ENCODE measurements at places on chromosomes 16 and 17. TPM values are rescaled to one million over a fixed set of nuclear protein-coding genes. Genes with fewer than 3 reads are reported as not detected.

- no peak for DNase-seq
Measured at GRCh38 chr16:64580558-64580957, 541.3 kb downstream of the CDH11 start.

DNA sequence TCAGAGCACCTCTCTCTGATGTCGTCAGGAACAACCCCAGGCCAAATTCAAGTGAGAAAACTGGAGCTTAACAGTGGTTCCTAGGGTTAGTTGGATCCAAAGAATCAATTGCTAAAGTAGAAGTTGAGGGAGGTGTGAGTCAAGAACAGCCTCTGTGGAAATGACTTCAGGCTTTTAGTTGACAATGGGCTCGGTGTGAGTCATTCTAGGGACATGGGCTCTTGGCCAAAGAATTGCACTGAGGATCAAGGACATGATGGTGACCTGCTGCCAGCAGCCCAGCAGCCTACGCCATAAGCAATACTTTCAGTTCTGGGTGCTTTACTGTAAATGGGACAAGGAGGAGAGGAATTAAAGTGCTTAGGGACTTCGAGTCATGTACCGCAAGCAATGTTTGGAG is 32.1 kb upstream of the SMURF2 start:
- DNase-seq: peak; percentile 87

- DNase-seq: peak; percentile 84
Measured at GRCh38 chr17:78013683-78014467, 55.4 kb downstream of the TNRC6C start.

CORO6 gene
- total RNA-seq: 0.25 TPM

GRCh38 chr16:4537376-4538343 is 913 bp downstream of the CDIP1 start:
- DNase-seq: no peak

CLEC19A gene
- total RNA-seq: not detected

GRCh38 chr17:55533608-55534007 is 22.4 kb upstream of the SMIM36 start:
- DNase-seq: no peak

GRCh38 chr16:30858829-30859423 is 35.0 kb downstream of the BCL7C start:
- DNase-seq: peak; percentile 3

CDH5 gene
- not detected for total RNA-seq

- DNase-seq: no peak
Measured at GRCh38 chr17:59010026-59010425, 96.7 kb downstream of the TRIM37 start.

GRCh38 chr17:21090902-21091618 is 35.7 kb upstream of the DHRS7B start:
- no peak for DNase-seq

DNA sequence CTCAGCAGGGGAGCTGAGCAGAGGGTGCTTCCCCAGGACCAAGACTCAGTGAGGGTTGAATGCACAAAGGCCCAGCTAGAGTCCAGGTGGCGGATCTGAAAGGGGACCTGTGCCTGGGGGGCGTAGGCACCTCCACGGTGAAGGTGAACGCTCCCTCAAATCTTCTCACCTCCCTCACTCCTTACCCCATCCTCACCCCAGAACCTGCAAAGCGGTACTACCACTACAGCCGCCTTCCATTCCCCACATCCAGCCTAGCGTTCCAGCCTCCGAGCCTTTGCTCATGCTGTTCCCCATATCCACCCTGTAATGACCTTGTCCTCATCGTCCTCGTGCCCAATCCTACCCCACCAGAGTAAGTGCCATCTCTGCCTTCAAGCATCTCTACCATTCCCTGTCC is 30.6 kb downstream of the TRPV3 start:
- DNase-seq: no peak

FOXJ1 gene
- 3.4 TPM for total RNA-seq

- DNase-seq: no peak
Measured at GRCh38 chr16:10751291-10751697, 7.7 kb downstream of the NUBP1 start.

LPO gene
- total RNA-seq: not detected

GRCh38 chr17:48604770-48605329 is at the start of gene HOXB6:
TSS of gene HOXB6 (minus strand) at chr17:48604986. CDS start at chr17:48598150, 6,836 bp downstream.
- DNase-seq: peak; percentile 88

RPUSD1 gene
- 148 TPM for total RNA-seq

- DNase-seq: no peak
Measured at GRCh38 chr16:65684230-65684629, 562.4 kb upstream of the CDH11 start.

DNA sequence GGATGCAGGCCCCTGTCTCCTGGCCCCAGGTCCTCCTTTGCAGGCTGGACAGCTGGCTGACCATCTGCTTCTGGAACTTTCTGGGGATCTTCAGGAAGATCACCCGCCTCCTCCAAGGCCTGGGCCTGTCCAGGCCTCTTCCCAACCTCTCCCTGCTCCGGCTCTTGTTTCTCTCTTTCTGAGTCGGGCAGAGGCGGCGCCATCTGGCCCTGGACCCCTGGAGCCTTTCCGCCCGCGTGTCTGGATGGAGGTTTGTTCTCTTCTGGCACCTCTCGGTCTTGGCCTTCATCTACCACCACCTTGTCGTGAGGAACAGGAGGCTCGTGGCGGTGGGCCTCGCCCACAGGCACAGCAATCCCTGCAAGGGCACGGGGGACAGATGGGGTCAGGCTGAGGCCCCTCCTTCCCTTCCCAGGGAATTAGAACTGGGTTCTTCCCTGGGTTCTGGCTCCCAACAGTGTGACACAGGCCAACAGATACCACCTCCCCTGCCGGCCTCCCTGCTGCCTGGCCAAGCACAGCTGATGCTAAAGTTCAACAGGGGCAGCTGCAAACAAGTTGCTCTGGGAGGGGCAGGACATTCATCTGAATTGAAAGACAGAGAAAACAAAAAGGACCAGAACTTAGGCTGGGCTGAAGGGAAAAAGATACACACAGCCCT is 13.3 kb downstream of the NDUFAF8 start:
- DNase-seq: no peak

- DNase-seq: no peak
Measured at GRCh38 chr16:6993544-6993943, 339.1 kb upstream of the RBFOX1 start.

HASPIN gene
- 13.1 TPM for total RNA-seq

DNA sequence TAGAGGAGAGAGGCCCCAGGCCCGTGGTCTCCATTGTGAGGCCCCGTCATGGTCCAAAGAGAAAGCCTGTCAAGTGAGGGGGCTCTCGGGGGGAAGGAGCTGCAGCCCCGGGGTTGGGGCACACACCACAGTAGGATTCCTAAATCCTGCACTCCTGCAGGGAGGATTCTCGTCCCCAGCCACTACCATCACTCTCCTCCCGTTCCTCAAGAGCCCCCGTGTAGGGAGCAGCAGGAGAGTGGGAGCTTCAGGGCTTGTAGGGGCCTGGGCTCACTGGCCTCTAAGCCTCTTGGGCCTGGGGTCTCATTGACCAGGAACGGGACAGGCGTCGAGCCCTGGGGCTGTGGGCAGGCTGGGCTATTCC is 821 bp downstream of the C16orf86 start:
- no peak for DNase-seq

- DNase-seq: peak; percentile 75
Measured at GRCh38 chr16:67155295-67156142, 4.2 kb downstream of the TRADD start.

DNA sequence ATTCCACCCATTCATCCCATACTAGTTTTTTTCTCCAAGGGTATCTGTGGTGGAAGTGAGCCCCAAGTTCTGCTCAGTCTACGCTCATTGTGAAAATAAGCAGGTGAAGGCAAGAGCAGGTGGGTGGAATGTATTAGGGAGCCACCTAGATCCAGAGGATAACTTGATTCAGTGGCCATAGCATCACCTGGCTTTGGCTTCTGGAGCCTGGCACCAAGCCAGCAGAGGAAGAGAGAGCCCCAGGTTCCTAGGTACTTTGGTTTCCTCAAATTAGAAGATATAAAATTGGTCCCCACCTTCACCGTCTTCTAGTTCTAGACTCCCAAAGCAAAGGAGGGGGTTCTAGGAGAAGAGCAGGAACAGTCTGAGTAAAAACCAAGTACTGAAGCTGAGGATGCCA is 4.1 kb downstream of the FXR2 start:
- no peak for DNase-seq

DNA sequence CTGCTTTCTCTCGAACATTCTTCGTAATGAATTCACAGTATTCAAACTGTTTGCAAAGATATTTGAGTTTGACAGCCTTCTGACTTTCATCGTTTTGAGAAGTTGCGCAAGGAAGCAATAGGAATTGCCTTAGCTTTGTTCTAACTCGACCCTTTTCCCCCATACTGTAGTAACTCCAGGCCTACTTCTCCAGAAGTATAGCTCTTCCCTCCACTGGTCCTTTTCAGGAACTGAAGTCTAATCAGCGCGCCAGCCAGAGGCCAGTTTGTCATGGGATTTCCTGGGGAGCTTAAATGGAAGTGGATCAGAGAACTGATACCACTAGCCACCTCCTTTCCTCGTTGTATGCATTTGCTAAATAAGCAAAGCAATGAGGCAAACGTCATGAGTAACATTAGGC is 27.9 kb downstream of the CDR2 start:
- DNase-seq: no peak

DNA sequence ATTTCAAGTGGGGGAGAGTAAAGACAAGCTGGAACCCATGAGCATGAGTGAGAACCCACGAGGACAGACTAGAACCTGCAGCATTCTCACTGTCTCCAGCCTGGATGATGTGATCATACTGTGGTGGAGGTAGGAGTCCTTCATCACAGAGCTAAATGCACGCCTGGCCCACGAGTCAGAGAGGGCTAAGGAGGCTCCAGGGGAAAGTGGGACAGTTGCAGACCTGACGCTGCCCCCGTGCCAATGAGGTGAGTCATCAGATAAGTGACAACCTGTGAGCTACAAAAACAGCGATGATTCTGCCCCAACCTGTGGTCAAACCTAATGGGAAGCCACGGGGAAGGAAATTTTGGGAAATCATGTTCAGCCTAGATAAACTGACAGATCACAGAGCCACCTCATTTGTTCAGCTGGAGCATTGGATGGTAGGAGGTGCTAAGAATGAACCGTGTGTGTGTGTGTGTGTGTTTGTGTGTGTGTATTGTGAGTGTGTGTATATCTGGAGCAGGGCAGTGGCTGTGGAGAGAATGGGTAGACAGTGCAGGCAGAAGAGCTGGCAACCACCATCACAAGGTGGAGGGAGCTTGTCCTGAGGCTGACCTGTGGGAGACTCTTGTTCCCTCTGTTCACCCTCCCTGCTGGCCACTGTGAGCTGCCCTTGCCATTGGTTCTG is 131.8 kb downstream of the UTP18 start:
- no peak for DNase-seq

DNA sequence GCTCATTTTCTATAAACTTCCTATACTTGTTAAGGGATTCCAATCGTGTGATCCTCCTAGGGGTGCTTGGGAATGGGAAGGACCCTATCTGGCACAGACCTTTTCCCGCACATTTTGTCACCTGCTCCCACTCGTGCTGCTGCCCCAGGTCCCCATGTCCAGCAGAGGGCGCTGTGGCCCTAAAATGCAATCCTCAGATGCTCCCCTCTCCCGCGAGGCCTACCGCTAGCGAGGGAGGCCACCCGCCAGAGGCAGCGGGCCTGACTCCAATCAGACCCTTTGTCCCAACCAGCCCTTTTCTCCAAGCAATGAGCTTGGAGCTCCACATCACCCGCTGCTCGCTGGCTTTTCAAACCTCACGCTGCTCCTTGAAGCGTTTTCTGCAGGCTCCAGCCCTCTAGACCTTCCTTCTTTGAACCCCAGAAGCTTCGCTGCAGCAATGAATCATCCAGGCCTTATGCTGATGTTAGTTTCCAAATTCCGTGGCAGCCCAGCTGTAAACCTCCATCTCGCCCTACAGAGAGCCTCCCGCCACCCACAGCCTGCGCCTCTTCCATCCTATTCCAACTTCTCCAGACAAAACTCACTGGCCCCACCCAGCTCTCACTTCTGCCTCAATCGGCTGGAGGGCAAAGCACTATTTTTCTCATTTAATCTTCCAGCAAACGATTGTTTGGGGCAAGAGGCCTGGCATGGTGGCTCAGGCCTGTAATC is 23.6 kb upstream of the FZD2 start:
- DNase-seq: peak; percentile 86

- DNase-seq: no peak
Measured at GRCh38 chr16:74224828-74225612, 71.6 kb upstream of the PSMD7 start.

AGRP gene
- total RNA-seq: not detected

MYCBPAP gene
- total RNA-seq: not detected

OR1E1 gene
- not detected for total RNA-seq

GRCh38 chr16:1465567-1465915 is 9.3 kb downstream of the CLCN7 start:
- DNase-seq: no peak

DNA sequence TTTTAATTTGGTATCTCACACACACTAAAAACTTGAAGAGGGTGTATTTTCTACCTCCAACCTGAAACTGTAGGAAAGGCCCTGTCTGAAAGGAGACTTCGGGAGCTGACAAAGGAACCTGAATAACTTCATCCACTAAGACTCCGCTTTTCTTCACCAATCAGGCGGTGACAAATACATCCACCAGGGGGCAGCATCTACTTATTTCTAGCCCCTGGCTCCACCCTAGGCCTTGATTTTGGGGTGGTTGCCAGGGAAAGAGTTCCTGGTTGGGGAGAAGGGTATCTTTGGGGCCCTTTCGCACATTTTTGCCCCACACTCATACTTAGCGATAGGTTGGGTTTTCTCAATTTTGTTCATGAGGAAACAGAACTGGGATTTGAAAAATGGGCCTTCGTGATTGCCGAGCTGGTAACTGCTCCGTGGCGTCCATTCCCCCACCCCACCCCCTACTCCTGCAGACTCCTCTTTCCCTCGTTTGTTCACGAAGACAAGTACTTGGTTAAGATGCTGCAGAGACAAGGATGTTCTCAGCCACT is 4.8 kb upstream of the ARL4D start:
- DNase-seq: peak; percentile 93

TMC7 gene
- total RNA-seq: 4.9 TPM

VTN gene
- not detected for total RNA-seq
